T-helper 17 cell (primary cell): ENCODE measurements at places on chromosomes 5 and 9. TPM values are rescaled to one million over a fixed set of nuclear protein-coding genes. Genes with fewer than 3 reads are reported as not detected.

DNA sequence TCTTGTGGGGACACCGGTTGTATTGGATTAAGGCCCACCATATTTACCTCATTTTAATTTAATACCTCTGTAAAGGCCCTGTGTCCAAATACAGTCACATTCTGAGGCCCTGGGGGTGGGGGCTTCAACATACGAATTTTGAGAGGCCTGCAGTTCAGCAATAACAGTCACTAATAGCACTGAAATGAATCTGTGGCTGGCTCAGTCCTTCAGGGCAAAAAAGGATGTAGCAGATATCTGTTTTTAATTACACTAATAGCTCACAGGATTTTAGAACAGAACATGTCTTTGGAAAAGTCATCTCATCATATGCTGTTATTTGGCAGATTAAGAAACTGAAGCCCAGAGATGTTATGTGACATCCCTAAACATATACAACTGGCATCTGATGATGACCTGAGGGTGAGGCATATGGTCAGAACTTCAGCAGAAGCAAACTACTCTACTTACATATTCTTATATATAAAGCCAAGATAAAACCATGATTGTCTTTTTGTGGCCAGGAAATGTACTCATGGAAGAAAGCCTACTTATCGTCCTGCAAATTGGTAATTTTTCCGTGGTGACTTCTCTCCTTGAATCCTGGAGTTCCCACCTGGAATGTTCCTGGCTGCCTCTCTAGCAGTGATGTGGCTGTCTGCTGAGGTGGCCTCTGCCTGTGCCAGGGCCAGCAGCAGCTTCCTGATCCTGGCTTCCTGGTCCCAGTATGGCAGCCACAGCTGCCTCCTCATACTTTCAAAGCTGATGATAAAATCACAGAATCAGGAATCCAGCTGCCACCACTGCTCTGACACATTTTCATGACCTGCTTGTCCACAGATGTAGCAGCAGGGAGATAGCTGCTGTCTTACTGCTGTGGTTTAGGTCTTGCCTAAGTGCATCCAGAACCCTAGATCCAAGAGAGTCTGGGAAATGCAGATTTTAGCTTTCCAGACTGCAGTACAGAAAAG is 72.1 kb upstream of the ANKRD55 start:
- DNase-seq: no peak

DNA sequence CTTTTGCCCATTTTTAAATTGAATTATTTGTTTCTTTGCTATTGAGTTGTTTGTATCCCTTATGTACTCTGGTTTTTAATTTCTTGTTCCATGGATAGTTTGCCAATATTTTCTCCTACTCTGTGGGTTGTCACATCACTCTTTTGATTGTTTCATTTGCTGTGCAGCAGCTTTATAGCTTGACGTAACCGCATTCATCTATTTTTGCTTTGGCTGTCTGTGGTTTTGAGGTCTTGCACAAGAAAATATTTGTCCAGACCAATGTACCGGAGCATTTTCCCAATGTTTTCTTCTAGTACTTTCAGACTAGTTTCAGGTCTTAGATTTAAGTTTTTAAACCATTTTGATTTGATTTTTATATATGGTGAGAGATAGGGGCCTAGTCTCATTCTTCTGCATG is 36.2 kb upstream of the ZNF366 start:
- DNase-seq: no peak

DNA sequence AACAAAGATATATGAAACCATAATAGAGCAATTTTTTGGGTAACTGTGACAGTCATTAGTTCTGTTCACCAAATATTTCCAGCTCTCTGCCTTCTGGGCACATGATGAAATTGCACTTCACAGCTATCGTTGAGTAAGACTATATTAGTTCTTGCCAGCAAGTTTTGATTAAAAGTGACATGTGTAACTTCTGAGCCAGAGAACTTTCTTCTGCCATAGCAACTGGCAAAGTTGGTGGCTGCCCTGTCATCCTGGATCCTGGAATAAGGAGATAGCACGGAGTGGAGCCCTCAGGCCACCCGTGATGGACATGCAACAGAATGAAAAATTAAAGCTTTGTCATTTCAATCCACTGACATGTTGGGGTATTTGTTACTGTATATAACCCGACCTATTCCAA is 194.4 kb upstream of the VCAN start:
- no peak for DNase-seq

STARD4 gene
- total RNA-seq: 29.9 TPM

DNA sequence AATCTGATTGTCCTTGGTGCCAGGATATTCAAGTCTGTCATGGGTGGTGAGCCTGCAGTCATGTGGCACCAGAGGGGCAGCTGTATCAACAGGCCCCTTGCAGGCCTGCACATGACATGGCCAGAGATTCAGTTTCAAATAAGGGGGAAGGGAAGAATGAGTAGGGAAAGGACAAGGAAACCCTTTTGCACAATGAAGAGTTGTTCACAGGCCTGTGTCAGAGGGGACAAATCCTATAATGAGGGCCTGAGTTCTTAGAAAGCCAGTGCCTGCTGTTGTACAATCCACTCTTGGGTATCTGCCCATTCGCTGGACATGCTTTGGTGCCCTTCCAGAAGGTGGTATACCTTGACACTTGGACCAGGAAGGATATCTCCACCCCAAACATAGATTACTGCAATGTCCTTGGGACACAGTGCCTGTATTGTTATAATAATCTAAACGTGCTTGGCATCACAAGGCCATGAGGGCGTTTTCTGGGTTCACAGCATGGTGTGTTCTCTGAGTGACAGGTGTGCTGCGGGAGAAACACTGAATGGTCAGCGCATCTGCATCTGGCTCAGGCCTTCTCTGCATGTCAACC is 1.9 kb upstream of the TMEM171 start:
- no peak for DNase-seq

GRCh38 chr9:111805830-111806241 is 11.1 kb upstream of the SHOC1 start:
- no peak for DNase-seq

DNA sequence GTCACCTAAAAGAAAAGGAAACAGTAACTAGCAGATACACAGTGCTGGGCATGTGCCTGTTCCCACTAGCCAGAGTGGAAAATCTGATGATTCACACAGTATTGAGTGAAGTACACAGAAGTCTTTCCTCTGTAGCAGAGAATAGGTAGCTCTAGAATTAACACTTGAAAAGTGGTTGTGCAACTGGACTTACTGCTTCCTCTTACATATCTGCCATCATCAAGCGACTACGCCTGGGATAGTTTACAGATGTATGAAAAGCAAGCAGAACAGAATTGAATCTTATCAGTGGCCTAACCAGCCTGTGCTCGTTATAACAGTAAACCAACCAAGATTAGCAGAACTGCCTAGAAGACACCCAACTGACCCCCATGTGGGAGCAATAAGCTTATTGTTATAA is 130.6 kb downstream of the DTWD2 start:
- DNase-seq: no peak

DNA sequence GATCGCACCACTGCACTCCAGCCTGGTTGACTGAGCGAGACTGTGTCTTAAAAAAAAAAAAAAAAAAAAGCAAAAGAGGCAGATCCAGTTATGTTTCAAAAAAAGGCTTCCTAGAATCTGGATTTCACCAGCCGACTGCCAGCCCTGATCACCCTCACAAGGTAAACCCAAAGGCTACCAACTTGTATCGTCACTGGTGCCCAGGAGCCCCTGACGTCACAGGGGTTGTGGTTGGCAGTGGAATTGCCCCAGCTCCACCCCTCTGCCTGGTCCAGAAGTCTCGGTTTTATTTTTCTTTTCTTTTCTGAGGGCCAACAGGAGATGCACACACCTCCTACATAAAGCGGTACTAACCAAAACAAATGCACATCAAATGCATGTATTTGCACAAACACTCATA is 6.0 kb upstream of the LMX1B start:
- DNase-seq: no peak
